ENCODE measurements at places on chromosomes 2 and 18. TPM values are rescaled to one million over a fixed set of nuclear protein-coding genes. Genes with fewer than 3 reads are reported as not detected.

GRCh38 chr2:176612736-176613135 lies 343.5 kb downstream of the MTX2 start:
- no peak for DNase-seq

SERPINB11 gene
- total RNA-seq = not detected

SH3BP4 gene
- total RNA-seq = 1.6 TPM

UGT1A10 gene
- total RNA-seq = not detected

AGXT gene
- total RNA-seq = not detected

SIX2 gene
- 0.12 TPM for total RNA-seq

GRCh38 chr2:135985018-135985825 lies at the start of gene DARS1:
DARS1 (minus strand) TSS chr2:135985626; CDS start chr2:135985468, 158 bp downstream.
- DNase-seq = peak; percentile 88

All from activated T-cell treated with anti-CD3 and anti-CD28 coated beads, Interleukin-2, amount 50 U/mL, for 72 hours (primary cell).